ENCODE measurements at places on chromosomes 1 and 21. TPM values are rescaled to one million over a fixed set of nuclear protein-coding genes. Genes with fewer than 3 reads are reported as not detected.

NBL1 gene
- 107 TPM for total RNA-seq

CACNA1E gene
- total RNA-seq, result 87.4 TPM

SLC2A1 gene
- total RNA-seq, result 113 TPM

C1orf185 gene
- not detected for total RNA-seq

DNA sequence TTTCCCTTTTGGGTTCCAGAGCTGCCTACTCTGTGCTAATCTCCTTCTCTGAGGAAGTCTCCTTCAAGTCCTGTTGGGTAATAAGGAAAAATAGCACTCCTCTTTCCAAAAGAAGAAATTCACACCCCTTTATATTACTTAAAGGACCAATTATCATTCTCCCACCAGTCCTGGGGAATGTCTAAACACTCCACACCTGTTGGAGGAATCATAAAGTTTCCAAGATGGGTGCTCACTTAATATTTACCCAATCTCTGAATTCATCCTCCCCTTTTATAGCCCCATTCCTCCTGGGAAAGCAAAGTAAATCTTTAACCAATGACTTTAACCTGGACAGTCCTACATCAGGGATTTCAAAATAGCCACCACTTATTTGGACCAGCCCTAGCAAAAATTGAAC is 873.1 kb downstream of the KCNT2 start:
- no peak for DNase-seq
